Stimulated activated CD4-positive, alpha-beta T cell treated with anti-CD3 and anti-CD28 coated beads, Interleukin-2, amount 100 ng/mL, for 24 hours (primary cell): ENCODE measurements at places on chromosomes 11 and 22.

GRCh38 chr11:31824879-31825837 is 14.0 kb upstream of the PAX6 start:
- DNase-seq: no peak

DNA sequence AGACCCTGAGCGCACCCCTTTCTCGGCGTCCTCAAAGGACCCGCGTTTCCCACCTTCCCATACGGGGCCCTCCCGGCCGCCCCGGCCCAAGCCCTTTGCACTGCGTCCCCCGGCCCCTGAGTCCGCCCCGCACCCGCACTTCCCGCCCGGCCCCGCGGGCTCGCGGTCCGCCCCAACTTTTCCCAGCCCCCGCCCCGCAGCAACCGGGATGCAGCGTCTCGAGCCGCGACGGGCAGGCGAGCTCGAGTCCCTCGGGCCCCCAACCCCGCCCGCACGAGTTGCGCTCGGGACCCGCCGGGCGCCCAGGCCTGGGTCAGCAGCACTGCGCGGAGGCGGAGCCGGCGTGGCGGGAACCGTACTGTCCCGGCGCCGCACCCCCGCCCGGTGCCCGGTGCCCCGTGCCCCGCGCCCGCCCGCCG is 371 bp downstream of the SMCO4 start:
- no peak for DNase-seq

- DNase-seq: no peak
Observed at GRCh38 chr22:19937616-19938473, 3.7 kb upstream of the COMT start.

- no peak for DNase-seq
Observed at GRCh38 chr11:6022956-6023355, 7.6 kb downstream of the OR56A1 start.

DNA sequence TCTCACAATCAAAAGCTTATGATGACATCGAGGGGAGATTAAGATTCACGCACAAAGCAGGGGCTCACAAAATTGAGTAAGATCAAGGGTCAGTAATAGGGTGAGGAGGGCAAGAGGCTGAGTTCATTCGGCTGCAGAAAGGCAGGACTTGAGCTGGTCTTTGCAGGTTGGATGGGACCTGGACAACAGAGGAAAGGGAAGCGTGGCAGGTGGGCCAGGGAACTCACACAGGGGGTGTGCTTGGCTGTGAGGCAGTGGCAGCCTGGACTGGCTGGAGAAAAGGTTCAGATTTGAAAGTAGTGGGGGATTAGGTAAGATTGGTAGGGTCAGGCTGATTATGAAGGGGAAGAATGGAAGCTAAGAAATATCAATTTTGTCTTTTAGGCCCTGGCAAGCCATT is 161.6 kb downstream of the PKNOX2 start:
- no peak for DNase-seq

DNA sequence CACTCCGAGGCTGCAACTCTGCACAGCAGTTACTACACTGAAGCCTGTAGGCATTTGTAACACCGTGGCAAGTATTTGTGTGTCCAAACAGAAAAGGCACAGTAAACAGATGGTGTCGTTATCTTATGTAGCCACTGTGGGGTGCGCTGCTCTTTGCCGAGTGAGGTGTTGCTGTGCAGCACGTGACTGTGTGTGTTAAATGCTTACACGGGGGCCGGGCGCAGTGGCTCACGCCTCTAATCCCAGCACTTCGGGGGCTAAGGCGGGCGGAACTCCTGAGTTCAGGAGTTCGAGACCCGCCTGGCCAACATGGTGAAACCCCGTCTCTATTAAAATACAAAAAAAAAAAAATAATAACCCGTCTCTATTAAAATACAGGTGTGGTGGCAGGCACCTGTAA is 11.5 kb downstream of the ZBED4 start:
- DNase-seq: no peak

- no peak for DNase-seq
Observed at GRCh38 chr11:47510209-47510608, 42.7 kb downstream of the CELF1 start.

DNA sequence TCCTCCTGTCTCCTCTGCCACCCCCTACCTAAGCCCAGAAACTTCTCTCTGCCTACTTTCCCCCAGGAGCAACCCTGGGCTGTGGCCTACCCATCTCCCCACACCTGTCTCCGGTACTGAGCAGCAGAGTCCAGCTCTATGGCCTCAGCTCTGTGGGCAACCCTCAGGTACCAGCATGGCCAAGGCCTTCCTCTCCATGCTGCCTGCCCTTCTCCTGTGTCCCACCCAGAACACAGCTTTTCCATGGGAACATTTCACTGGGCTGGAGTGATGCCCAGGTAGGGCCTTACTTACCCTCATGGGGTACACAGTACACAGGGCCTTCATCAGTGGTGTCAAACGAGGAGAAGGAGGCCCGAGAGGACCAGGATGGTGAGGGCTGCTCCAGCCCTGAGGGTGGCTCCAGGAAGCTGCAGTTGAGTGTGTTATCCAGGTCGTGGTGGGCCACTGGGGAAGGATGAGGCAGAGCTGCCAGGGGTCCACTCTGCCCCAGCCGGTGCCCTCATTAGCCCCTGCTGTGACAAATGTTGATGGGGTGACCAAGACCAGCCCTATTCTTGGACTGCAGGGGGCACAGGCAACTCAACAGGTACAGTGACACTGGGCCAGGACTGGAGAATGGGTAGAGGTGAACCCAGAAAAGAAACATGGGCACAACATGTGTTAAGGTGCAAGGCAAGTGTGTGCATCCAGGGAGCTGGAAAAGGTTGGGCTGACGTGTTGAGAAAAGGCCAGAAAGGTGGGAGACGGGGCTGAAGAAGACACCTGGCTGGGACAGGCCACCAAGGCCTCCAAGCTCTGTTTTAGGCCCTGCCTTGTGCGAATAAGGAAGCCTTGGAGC is 10.3 kb downstream of the SCARF2 start:
- no peak for DNase-seq

DNA sequence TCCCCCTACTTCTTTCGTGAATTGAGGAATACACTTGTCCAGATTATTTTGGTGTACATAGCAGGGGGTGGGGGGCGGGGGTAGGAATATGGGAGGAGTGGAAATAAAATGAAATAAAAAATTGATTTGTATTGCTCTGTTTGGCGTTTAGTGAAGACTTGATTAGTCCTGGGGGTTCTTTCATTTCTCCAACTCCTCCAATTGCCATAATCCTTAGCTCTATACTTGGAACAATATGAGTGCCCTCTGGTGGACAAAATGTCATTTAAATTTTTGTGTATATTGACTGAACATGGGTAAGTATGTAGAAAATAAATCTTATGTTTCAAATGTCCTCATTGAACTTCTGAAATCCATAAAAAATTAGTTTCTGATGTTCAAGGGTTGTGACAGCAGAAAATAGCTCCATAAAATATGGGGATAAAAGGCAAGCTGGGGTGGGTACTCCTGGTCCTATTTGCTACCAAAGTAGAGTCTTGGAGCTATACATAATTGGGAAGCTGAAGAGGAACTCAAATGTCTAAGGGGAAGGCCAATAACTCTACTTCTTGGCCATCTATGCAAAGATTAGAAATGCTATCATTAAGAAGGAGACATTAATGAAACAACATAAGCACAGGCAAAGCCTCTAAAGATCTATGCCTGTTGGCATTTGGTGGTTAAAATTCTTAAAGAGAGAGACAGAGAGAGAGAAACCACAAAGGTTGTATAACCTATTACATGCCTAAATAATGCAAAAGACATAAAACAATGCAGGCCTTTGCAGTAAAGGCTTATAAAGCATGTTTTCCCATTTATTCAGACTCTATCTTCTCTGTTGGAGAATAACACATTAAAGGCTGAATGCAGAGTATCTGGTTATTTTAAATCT is 421.6 kb downstream of the METTL15 start:
- DNase-seq: no peak

DNA sequence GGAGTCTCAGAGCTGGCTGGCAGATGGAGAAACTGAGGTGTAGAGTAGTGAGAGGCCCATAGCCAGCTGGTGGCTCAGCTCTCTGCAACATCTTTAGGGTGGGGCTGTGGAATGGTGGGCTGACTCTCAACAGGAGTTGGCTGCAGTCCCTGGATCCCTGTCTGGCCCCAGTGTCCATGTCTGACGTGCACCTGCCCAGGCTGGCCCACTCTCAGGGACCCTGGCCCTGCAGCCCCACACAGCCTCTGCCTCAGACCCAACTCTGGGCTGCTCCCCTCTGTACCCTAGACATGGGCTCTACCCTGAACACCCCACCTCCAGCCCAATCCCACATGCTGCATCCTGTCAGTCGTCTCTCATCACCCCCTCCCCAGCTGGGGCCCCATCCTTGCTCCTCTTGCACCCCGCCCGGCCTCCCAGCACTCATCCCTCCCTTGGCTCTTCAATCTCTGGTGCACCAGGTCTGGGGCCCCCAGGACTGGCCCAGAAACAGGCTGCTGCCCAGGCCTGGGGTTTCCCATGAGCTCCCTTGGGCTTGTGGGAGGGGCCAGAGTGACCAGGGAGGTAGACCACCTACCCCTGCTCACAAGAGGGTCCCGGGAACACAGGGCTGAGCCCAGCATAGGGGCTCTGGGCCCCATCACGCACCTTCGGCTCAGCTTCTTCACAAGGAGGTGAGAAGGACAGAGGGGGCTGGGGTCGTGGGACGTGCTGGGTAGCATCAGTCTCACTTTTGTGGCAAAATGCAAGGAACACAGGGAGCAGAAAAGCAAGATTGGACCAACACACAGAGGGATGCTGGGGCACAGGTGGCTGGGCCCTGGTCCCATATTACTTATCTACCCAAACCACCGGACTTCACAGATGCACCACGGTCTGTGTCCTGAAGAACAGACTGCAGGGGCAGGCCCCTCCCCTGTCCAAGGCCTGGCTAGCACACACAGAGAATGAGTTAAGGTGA is 31.5 kb downstream of the ARVCF start:
- no peak for DNase-seq

- no peak for DNase-seq
Observed at GRCh38 chr22:17451316-17451715, 82.1 kb downstream of the CECR2 start.

DNA sequence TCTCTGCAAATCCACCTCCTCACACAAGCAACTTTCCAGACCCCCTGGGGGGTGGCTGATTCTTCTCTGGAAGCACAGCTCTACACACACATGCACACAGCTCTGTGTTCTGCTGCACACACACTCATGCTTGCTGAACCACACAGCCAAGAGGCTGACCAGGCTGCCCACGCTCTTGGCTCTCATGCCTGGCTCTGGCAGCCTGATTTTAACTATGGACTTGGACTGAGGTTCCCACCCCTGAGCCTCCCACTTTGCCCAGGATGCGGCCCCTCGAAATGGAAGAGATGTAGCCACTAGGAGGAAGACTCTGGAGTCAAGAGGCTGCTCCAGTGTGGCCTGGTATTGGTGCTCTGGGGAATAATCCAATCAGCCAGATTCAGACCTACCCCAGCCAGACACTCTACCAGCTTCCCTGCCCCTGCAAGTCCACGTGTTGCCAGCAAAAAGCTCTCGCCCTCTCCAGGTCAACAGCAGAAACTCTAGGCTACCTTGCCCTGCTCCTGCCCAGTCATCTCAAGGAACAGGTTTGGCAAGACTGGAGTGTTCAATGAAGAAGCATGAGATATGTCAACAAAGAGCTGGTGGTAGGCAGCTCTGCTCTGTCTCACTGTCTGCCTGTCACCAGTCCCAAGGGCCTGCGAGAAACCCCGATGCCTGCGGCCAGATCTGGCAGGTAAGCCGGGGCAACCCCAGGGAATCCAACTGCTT is 8.8 kb upstream of the CASTOR1 start:
- DNase-seq: no peak

GRCh38 chr22:39776295-39777009 is 117.1 kb downstream of the ENTHD1 start:
- DNase-seq: no peak

GRCh38 chr11:29679996-29680395 is 336.8 kb downstream of the KCNA4 start:
- no peak for DNase-seq

- DNase-seq: no peak
Observed at GRCh38 chr11:112513417-112513816, 252.8 kb upstream of the PLET1 start.

DNA sequence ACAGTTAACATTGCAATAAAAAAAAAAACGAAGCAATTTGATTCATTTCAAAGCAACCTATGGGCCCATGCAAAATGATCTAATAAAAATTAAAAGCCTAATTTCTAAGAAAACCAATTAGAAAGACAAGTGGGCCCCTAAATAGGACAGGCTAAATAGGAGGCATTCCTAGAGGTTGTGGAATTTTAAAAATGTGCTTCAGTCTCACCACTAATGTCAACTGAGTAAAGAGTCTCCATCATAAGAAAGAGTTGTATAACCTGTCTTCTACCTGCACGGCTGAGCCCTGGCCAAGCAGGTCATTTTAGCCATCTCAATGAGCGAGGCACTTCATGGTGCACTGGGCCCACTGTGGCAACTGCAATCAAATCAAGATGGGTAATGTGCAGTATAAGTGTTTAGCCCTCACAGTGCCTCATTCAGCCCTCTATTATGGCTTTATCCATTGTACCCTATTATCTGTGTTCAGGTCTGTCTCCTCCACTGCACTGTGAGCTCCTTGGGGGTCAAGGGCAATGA is 76.4 kb downstream of the PRSS23 start:
- DNase-seq: no peak

GRCh38 chr11:69497221-69497787 is 15.8 kb downstream of the LINC01488 start:
- no peak for DNase-seq

DNA sequence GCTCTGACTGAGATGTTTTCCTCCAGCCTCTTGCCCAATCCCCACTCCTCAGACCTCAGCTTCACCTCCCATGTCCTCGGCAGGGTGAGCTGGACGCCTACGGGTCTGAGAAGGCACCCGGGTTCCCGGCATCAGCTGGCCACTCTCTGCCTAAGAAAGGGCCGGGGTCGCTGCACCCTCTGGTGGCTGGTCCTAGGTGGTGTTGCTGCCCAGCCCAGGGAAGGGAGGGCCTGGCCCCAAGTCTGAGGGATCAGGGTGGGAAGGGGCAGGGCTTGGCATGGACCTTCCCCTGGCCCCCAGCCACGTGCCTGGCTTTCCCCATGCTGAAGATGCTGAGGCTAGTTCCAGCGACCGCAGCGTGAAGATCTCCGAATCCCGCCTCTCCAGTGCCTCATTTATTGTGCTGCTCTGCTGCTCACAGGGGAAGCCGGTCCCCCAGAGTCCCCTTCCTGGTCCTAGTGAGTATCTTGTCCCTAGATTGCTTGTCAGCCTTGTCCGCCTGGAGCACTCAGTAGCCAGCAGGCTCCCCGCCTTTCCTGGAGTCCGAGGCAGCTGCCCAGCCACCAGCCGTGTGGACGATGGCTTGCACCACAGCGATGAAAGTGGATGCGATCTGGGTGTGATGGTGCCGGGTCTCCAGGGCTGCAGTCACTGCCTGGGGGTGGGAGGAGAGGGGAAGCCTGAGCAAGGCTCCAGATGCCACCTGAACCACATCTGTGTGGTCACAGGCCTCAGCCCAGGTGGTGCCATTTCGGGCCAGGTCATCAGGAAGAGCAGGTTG is 2.9 kb upstream of the GGT5 start:
- DNase-seq: peak; percentile 64

DNA sequence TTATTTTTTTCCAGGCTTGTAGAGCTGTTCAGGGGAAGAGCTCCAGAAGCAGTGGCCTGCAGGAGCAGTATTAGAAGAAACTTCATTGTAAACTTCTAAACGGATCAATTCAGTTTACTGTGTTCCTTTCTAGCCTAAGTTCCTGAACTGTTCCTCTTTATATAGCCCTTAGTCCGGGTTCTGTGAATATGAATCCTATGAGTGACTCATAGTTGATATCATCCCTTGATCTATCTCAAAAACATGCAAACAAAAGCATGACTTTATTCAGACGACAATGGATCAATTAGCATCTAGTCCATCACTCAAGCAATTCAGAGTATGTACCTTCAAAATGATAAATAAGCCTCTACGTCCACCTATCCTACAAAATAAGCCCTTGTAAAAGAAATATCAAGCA is at the start of gene MMP12:
Gene MMP12 (minus strand): TSS at position 131 of the 400 bp plus-strand sequence. CDS start 45 bp downstream, at position 86.
- no peak for DNase-seq

- DNase-seq: no peak
Observed at GRCh38 chr11:65471447-65471891, 27.4 kb upstream of the MALAT1 start.
